ENCODE measurements at places on chromosomes 6 and 20. TPM values are rescaled to one million over a fixed set of nuclear protein-coding genes. Genes with fewer than 3 reads are reported as not detected.

The FOXA2 gene
- total RNA-seq = not detected

The CRNKL1 gene
- 17.3 TPM for total RNA-seq

The TFAP2A gene
- total RNA-seq = not detected

The KHDC1L gene
- not detected for total RNA-seq

The DPPA5 gene
- not detected for total RNA-seq

The MCHR2 gene
- total RNA-seq = not detected

The TPD52L2 gene
- total RNA-seq = 179 TPM

The SLC35F1 gene
- not detected for total RNA-seq

The ENPP4 gene
- 8.2 TPM for total RNA-seq

The SLC52A3 gene
- total RNA-seq = 0.59 TPM

The LTA gene
- total RNA-seq = not detected

The SLC22A3 gene
- total RNA-seq = not detected

The AK9 gene
- total RNA-seq = 1.5 TPM

The NR2E1 gene
- not detected for total RNA-seq

The EYS gene
- not detected for total RNA-seq

The PRICKLE4 gene
- 1.3 TPM for total RNA-seq

The SDCBP2 gene
- total RNA-seq = 5.6 TPM

The OR10C1 gene
- total RNA-seq = not detected

The SNAP25 gene
- 0.73 TPM for total RNA-seq

The GLO1 gene
- 168 TPM for total RNA-seq

The GLP1R gene
- not detected for total RNA-seq

The RBPJL gene
- not detected for total RNA-seq

The PRELID3B gene
- 56.2 TPM for total RNA-seq

The FILIP1 gene
- total RNA-seq = 10.4 TPM

The HRH3 gene
- total RNA-seq = not detected

The ARMH2 gene
- not detected for total RNA-seq

The GPR63 gene
- under 0.01 TPM for total RNA-seq

The PACSIN1 gene
- not detected for total RNA-seq

The FAM83B gene
- not detected for total RNA-seq

The MAP7 gene
- total RNA-seq = 0.25 TPM

The TPX2 gene
- total RNA-seq = 111 TPM

The SNX14 gene
- total RNA-seq = 79.3 TPM

The EFCAB8 gene
- total RNA-seq = not detected

The EZR gene
- total RNA-seq = 103 TPM

The SLC4A11 gene
- 3.1 TPM for total RNA-seq

The RHAG gene
- not detected for total RNA-seq

The MUCL3 gene
- total RNA-seq = not detected

The CCN2 gene
- 614 TPM for total RNA-seq

The AGER gene
- 0.59 TPM for total RNA-seq

The TCF21 gene
- not detected for total RNA-seq

The STMND1 gene
- not detected for total RNA-seq

The VGLL2 gene
- not detected for total RNA-seq

The RNF182 gene
- 4.2 TPM for total RNA-seq

The GUCA1A gene
- total RNA-seq = not detected

The SESN1 gene
- 28.5 TPM for total RNA-seq

The ETV7 gene
- total RNA-seq = 1.7 TPM

The NINL gene
- total RNA-seq = 7.9 TPM

The RIPOR2 gene
- total RNA-seq = 1.0 TPM

The BPIFA1 gene
- not detected for total RNA-seq

The HLA-DRB5 gene
- not detected for total RNA-seq

The HLA-DQB2 gene
- not detected for total RNA-seq

Measured in mammary microvascular endothelial cell (primary cell).